ENCODE measurements at places on chromosomes 5 and 9. TPM values are rescaled to one million over a fixed set of nuclear protein-coding genes. Genes with fewer than 3 reads are reported as not detected.

Gene GMCL2
- not detected for total RNA-seq

Gene EQTN
- total RNA-seq: not detected

Gene ARL14EPL
- total RNA-seq: not detected

Gene UBE2QL1
- not detected for total RNA-seq

Gene TEX48
- total RNA-seq: 0.46 TPM

Gene ZFP37
- total RNA-seq: 1.7 TPM

Gene OR5C1
- total RNA-seq: not detected

Gene ELP1
- total RNA-seq: 38.7 TPM

Gene ARHGEF39
- total RNA-seq: 10.7 TPM

Gene SLCO6A1
- not detected for total RNA-seq

Gene ABLIM3
- 0.09 TPM for total RNA-seq

Gene PCDHA1
- total RNA-seq: not detected

Gene CARD9
- total RNA-seq: 1.5 TPM

Gene FST
- not detected for total RNA-seq

Gene MARCOL
- total RNA-seq: not detected

Gene DOLPP1
- total RNA-seq: 30.2 TPM

Gene PCDHGA10
- total RNA-seq: 0.20 TPM

Gene FOXD4L3
- total RNA-seq: not detected

Gene SCGB3A2
- total RNA-seq: not detected

Gene NME5
- not detected for total RNA-seq

Gene NPR3
- total RNA-seq: not detected

Gene DNAH5
- total RNA-seq: not detected

Gene IGFBPL1
- not detected for total RNA-seq

Gene MYOT
- total RNA-seq: not detected
